ENCODE measurements at places on chromosomes 12 and 14.

DNA sequence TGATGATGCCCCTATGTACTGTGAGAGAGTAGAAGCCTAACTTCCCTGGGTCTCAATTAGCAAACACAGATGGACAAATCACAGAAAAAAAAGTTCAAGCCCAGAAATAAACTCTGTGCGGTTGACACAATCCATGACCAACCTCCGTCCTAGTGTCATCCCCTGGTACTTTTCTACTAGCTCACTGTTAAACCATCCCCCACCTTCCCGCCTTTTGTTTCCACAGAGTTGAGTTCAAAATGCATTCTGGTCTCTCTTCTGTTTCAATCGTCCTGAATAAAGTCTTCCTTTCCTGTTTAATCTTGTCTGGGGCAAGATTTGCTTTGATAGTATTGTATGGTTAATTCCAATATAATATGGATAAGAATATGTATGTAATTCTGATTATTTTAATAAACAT lies 199.9 kb downstream of the SLC6A15 start:
- no peak for DNase-seq

- DNase-seq: no peak
Observed at GRCh38 chr12:122486805-122487426, 13.8 kb downstream of the ZCCHC8 start.

DNA sequence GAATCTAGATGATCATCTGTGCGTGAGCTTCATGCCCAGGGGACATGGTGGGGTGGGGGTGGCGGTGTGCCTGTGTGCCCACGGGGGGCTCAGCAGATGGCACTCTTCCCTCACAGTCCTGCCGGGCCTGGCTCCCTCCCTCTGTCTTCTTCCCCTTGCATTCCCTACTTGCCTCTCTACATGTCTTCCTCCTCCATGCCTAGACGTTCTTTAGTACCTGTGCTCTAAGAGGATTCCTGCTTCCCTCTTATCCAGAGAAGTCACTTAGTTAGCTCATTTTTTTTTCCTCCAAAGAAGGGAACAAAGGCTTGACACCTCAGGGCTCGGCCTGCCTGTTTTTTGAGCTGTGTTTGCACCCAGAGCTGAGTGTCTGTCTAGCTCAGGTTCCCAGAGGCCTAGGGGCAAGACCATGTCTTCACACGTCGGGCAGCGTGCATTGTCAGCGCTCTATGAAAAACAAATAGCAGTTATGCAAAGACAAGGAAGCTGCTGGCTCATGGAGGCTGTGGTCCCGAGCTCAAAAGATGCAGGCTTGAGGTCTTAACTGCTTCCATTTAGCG lies 48.8 kb downstream of the NINJ2 start:
- DNase-seq: no peak

GRCh38 chr12:51372021-51372420 lies 19.2 kb downstream of the GALNT6 start:
- no peak for DNase-seq

- DNase-seq: peak; percentile 96
Observed at GRCh38 chr12:53220694-53221202, 11.3 kb downstream of the RARG start.

GRCh38 chr12:118866346-118866745 lies 115.0 kb upstream of the SRRM4 start:
- DNase-seq: no peak

DNA sequence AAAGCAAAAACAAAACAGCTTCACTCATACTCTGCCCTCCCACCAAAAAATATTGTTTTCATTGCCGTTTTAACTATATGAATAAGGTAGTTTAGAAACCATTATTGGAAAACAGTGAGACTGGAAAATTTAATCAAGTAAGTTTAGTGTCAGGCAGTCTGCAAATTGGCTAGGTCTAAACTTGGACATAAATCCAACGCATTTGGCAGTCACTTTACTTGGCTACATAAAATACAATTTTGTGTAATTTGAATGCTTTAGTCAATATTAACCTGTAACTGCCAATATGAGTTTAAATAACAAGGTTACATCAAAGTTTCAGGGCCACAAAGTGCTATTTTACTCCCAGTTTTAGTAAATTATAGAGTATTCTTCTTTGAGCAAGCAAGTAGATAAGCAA lies 202.3 kb upstream of the SLC38A2 start:
- no peak for DNase-seq

DNA sequence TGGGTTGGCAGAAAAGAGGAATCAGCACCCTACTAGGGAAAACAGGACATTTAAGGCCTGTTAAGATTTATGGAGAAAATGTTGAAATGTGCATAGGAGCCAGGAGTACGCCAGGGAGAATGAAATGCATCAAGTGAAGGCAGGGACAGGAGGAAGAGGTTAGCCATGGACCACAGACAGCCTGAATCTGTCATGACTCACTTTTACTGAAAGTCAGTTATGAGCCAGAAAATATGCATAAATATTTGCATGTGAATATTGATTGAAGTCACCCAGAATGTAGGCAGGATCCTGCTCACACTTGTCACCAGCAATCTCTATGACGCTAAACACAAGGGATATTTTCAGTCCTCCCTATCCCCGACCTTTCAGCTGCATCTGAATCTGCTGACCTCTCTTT lies 25.1 kb upstream of the CDK17 start:
- DNase-seq: no peak

- DNase-seq: no peak
Observed at GRCh38 chr12:70646850-70647249, 9.6 kb upstream of the PTPRB start.

DNA sequence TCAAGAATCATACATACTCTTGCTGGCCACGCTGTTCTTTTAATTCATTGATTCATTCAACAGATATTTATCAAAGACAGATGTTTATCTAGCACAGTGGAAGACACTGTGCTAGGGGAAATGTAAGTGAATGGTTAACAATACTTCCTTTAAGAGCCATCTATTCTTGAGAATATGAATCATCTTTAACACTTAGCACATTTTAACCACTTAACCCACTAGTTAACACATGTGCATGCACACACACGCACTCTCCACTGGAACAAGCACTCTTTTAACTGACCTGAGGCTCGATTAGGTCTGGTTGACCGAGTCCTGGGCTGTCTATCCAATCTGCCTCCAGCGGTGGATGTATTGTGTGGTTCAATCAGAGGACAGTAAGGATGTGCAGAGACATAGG lies 34.6 kb downstream of the LMNTD1 start:
- DNase-seq: no peak

DNA sequence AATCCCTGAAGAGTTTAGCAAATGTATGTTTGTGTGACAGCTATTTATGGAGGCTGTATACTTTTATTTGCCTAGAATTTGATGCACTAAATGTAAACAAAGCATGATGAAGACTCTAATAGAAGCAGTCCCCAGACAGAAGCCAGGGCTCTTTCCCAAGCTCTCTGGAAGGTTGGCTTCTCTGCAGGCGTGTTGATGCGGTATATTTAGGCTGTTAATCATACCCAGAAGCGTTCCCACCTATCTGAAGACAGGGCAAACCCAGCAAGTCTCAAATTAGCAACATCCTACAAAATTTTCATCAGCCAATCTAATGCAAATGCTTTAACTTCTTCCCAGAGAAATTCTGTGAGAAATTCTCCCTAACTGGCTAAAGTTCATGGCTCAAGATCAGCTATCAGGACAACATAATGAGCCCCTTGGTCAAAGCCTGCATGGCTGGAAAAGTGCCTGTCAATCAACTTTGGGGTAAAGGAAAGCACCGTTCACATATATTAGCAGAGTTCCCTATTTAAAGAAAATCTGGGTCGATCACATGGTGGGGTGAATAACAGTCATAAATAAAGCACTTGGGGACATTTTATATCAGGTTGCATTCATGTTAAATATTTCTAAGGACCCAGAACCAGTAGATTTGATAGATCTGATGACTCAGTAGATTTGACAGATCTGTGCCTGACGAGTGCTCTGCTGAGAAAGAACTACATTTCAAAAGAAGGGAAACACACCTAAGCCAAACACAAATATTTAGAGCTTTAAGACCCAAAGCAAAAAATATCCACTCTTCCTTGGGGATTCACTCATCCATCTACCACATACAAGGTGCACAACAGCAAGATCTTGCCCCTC lies 46.6 kb downstream of the KSR2 start:
- DNase-seq: no peak

DNA sequence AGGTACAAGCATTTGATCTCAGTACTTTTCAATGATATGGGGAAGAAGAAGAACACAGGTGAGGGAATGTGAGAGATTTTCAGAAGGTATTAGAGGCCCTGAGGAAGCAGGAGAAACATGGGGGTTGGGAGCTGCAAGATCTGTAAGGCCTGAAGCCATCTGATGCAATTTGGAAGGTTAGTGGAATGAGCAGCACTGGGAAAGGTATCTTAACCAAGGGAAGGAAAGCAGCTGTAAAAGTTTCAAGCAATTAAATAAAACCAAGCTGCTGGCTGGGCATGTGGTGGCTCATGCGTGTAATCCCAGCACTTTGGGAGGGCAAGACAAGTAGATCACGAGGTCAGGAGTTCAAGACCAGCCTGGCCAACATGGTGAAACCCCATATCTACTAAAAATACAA lies 104.4 kb upstream of the PARP11 start:
- DNase-seq: no peak

DNA sequence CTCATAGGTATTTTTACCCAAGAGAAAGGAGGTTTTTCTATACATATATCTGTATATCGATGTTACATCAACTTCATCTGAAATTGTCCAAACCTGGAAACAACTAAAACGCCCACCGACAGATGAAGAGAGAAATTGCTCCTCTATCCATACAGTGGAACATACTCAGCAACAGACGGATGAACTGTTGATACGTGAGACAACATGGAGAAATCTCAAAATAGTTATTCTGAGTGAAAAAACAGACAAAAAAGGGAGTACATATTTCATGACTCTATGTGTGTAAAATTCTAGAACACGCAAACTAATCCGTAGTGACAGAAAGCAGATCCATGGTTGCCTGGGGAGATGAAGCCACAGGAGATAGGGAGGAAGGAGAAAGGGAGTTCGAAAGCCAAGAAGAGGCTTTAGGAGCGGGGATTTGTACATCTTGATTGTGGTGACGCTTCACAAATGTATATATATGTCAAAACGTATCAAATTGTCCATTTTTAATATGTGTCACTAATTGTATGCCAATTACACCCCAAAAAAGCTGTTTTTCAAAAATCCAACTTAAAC lies 37.6 kb upstream of the C14orf180 start:
- DNase-seq: no peak

- DNase-seq: no peak
Observed at GRCh38 chr12:51536159-51536558, 54.9 kb upstream of the SCN8A start.

GRCh38 chr14:90139199-90139598 lies 77.4 kb downstream of the KCNK13 start:
- DNase-seq: no peak

GRCh38 chr14:95478818-95479217 lies 37.6 kb downstream of the SYNE3 start:
- no peak for DNase-seq

- no peak for DNase-seq
Observed at GRCh38 chr12:114920771-114921554, 237.0 kb upstream of the TBX3 start.

GRCh38 chr14:100875861-100876590 lies 27.5 kb downstream of the RTL1 start:
- DNase-seq: no peak

DNA sequence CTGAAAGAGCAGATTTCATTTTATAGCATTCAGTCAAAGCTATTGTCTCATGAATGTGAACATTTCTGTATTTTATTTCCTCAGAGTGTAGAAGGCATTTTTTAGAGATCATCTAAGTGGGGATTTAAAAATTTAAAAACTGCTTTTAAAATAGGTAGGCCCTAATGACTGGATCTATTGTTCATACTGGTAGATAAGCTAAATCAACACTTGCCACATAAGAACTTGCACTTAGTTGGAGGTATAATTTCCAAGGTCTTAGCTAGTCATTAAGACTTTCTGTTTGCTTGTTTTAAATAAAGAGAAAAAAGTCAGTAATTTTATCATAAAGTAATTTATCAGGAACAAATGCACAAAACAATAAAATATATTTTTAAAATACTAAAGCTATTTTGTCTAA lies 75.2 kb upstream of the LMO3 start:
- no peak for DNase-seq

DNA sequence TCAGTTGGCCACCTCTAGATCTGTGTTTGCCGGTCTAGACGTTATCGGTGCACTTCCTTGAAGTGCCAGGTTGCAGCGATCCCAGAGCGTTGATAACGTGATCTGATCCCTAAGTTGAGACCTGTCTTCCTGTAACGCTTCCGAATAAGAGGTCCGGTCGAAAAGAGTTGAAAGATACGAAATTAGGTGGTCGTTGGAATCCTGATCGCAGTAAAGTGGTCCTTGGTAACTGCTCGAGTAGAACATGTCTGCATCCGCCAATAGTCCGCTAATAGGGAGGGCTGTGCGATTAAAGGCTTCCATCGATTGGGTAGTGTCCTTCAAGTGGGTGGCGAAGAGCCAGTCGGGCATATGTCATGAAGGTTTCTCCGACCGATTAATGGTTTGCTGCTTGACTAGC lies 2.7 kb downstream of the SRSF5 start:
- DNase-seq: no peak

GRCh38 chr12:90151491-90152015 lies 442.9 kb upstream of the ATP2B1 start:
- DNase-seq: no peak

DNA sequence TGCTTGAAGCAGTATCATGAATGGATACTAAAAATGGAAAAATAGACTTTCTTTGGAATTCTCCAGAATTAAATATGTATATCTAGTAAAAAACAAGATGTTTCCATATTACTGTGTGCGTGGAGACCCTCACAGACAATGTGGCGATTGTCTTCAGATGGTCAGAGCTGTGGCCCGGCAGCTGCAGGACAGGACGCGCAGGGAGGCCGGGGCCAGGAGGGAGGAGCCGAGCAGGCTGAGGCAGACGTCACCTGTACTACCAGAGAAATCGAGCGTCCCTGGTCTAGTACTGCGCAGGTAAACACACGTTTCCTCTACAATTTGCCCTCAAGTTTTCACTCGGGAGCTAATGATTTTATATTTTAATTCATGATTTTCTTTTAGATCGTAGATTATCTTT lies 22.8 kb downstream of the DDX51 start:
- no peak for DNase-seq

DNA sequence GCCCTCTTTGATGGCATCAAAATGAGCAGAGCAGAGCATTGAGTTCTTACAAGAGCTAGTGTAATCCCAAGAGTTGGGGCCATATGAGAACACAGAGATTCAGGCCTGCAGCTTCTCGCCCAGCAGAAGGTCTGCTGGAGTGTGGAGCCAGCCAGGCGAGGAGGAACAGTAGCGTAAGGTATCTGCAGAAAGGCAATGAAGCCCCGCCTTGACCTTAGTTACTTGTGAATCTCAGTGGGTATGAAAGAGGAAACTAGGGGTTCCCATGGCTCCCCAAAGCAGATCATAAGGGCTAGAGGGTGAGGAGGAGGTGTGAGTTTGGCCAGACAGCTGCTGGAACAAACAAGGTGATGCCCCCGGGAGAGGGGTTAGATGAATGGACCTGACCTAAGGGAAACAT lies 49.4 kb downstream of the SLC8A3 start:
- DNase-seq: no peak

GRCh38 chr14:103273745-103274615 lies 60.1 kb upstream of the EIF5 start:
- no peak for DNase-seq

All from tibial artery (tissue), 4 donors.